CD4-positive, alpha-beta T cell treated with Interleukin-21 for 1 hour (primary cell): ENCODE measurements at places on chromosomes 11 and 22.

DNA sequence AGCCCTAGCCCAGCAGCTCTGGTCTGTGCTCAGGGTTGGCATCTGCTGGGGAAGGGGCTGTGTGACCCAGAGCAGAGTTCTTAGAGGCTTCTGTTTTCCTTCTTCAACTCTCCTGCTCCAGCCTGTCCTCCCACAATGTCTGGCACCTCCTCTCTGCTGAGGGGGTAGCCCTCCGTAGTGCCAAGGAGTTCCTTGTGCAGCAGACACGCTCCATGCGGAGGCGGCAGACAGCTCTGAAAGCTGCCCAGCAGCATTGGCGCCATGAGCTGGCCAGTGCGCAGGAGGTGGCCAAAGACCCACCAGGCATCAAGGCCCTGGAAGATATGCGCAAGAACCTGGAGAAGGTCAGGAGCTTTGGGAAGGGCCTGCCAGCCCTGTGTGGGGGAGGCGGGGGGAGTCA lies 69.3 kb downstream of the CEP164 start:
- no peak for DNase-seq

- no peak for DNase-seq
Measured at GRCh38 chr22:46534177-46534776, 3.1 kb downstream of the CELSR1 start.

- no peak for DNase-seq
Measured at GRCh38 chr11:119092880-119093842, 8.5 kb downstream of the HMBS start.

- no peak for DNase-seq
Measured at GRCh38 chr22:42145175-42145574, 14.6 kb upstream of the CYP2D6 start.

DNA sequence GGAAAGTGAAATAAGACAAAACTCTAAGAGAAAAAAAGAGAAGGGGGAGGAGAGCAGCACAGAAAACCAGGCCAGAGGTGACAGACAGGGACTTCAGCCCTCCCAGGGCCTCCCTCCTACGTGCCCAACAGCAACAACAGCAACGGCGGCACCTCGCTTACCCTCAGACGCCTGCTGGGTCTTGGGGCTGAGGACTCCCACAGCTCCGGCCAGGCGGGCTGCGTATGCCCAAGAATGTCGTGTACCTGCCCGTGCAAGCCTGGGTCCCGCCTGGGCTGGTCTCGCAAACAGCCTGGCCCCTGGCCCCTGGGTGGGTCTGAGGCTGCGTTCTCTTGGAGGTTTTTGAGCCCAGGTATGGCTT lies 30.5 kb downstream of the ARAP1 start:
- DNase-seq, result peak; percentile 45

DNA sequence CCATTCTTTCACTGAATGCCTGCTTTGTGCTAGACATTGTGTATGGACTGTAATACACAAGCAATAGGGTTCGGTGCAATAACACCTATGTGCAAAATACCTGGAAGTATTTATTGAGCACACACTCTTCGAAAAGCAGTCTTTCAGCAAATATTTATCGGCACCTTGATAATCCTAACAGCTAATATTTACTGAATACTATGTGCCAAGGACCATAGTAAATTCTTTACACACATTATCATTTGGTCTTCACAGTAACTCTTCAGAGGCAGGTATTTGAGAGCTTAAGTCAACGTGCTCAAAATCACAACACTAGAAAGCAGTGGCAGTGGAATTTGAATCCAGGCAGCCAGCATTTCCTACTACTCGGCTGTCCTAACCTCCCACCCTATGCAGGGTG lies 2.2 kb downstream of the B3GNT6 start:
- no peak for DNase-seq
